Esophagus squamous epithelium (tissue), 5 donors: ENCODE measurements at places on chromosomes 3 and 15.

GRCh38 chr15:41462084-41462795 lies 31.4 kb upstream of the ITPKA start:
- no peak for DNase-seq

GRCh38 chr3:8759038-8759707 lies 10.2 kb downstream of the OXTR start:
- DNase-seq: no peak

GRCh38 chr3:195128255-195129071 lies 142.5 kb downstream of the XXYLT1 start:
- DNase-seq: no peak

DNA sequence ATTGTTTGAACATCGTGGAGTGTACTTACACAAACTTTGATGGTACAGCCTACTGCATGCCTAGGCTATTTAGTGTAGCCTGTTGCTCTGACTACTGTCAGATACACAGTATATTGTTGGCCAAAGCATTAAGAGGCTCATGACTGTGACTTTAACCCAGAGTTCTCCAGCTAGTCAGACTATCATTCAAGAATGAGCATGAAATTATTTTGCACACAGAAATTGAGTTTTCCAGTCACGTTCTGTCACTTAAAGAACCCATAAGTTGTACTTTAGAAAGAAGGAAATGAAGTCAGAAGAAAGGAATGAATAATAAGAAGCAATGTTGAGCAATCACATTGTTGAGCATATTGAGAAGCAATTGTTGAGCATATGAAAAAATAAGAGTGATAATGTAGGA lies 37.6 kb upstream of the SLC22A13 start:
- no peak for DNase-seq

GRCh38 chr3:48621461-48621869 lies at the start of gene TMEM89:
TMEM89 (minus strand) TSS chr3:48621769; CDS start chr3:48621756, 13 bp downstream.
- no peak for DNase-seq

- DNase-seq: no peak
These were observed 70.6 kb upstream of the LRRFIP2 start for GRCh38 chr3:37245003-37245402.

DNA sequence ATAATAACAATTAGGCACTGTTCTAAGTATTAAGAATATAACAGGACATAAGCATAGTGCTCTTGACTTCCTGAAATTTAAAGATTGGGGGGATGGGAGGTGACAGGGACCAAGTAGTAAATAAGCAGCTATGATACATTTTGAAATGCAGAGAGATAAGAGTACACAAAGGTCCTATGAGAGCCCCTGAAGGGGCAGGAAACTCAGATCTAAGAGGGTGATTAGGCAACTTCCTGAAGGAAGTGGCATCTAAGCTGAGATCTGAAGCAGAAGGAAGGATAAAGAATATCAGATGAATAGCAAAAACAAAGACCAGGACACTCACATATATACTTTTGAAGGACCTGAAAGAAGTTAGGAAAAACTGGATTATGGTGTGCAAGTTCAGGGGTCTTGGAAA lies 415.2 kb upstream of the FRG2C start:
- no peak for DNase-seq

DNA sequence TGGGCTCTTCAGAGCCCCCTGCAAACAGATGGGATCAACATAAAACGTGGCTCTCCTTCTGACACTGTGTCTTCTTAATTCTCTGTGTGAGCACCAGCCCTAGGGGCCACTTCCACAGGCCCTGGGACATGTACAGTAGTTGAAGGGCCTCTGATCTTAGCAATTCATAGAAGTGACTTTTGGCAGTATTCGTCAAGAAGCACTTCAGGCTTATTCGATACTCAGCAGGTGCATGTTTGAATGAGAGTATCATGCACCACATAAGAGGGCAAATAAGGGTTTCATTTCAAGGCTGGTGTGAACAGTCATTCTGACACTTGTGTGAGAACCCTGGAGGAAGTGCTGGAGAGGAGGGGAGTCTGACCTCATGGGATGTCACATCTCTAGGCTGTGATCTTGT lies 113.9 kb downstream of the GABRG3 start:
- no peak for DNase-seq

DNA sequence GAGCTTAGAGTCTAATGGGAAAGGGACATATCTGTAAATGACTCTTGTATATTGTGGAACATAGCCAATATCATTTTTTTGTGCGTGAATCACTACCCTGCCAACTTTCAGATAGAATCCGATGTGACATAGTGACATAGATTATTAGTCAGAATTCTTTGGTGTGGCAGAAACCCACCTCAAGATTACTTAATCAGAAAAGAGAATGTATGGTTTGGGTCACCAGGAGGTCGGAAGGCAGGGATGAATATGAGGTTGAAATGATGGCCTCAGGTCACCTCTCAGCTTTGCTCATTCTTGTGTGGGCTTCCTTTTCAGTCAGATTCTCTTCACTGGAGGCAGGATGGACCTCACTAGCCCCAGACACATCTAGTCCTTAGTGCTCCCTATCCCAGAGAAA lies 41.4 kb downstream of the SNAPC5 start:
- no peak for DNase-seq

- no peak for DNase-seq
These were observed 203.8 kb downstream of the SOX2 start for GRCh38 chr3:181915551-181915950.

DNA sequence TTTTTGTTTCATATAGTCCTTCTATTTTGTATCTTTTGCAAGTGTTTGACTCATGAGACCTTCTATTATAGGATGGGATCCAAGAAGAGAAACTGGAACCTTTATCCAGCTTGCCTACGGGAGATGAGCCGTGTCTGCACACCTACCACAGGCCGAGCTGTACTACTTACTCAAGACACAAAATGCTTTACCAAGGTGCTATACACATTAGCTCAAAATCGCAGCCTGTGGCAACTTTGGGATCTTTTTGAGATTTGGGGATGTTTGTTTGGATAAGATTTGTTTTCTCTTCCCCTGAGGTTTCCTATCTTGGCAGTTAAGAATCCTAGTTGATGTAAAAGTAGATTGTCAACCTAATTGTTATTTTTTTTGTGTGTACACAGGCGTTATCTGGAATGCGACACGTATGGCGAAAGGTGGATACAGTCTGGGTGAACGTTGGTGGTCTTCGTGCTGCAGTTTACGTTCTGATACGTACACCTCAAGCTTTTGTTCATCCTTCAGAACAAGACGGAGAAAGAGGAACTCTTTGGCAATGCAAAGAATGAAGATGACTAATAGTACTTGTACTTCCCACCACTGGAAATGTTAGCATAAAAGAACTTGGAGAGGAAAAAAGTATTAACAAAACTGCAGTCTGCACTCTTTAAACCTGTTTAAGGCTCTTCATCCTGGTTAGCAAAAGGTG lies 13.1 kb upstream of the SETD5 start:
- no peak for DNase-seq

DNA sequence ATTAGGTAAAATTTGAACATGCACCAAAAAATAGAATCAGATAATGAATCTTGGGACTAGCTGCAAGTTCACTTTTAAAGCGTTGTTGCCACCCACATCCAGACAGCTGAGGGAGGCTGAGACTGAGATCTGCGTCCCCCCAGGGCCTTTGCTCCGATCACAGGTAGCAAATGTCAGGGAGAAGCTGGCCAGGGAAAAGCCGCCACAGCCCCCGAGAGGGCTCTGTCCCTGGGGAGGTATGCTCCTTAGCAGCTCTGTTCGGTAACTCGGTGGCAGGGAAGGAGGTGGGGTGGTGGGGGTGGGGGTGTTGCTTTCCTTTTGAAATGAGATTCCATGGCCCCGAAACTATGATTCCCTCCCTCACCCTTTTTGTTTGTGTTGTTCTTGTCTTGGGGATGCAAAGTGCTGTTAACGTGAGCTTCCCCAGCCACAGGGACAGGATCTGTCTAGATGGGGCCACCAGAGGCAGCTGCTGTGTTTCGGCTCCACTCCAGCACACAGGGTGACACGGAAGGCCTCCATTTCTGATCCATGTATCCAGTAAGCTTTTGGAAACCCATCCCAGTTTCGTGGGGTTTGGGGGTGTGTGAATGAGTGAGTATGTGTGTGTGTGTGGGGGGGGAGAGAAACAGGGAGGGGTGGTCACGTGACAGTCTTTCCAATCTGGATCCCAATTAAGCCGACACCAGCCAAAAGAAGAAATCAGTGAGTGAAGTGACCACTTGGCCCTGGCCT lies 1.1 kb upstream of the MINAR1 start:
- no peak for DNase-seq

DNA sequence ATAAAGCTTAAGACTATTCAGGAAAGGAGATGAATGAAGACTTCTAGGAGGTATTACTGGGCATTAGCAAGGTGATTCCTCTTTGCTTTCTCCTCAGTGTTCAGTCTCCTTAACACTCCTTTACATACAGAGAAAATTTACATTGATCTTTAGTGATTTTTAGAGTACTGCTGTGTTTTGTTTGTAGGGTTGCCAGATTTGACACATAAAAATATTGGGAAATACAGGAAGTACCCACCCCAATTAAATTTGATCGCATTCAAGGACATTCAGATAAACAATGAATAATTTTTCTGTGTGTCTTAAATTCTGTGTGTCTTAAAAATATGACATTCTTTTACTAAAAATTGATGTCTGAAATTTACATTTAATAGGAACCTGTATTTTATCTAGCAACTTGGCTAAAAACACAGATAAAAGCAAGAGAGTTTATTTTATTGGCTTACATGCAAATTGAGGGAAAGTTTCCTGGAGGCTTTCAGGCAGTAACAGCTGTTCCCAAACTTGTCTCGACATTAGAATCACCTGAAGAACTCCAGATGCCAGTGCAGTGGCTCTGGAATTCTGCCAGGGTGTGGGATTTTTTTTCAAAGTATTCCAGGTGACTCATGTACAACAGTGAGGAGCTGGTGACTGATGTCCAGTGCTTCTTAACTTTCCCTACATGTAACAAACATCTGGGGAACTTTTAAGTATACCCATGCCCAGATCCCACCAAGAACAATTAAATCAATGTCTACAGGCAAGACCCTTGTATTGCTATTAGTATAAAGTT lies 23.4 kb upstream of the PLOD2 start:
- no peak for DNase-seq

DNA sequence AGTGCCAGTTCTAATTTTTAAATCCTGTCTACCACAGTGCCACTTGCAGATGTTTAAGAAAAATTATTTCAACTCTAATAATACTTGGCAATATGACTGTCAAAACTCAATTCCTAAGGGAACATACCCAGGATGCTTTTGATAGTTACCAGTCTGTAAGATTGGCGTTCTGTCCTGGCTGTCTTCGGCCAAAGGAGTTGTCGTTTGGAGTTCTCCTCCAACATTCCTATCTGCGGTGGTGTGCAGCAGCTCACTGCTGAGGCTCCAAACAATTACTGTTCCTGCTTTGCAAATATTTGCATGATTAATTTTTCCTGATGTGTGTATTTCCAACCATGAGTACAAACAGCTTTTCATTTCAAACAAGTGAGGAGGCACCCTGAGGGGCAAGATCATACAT lies 330.8 kb upstream of the DPH6 start:
- DNase-seq: no peak

- no peak for DNase-seq
These were observed at the start of gene ZDHHC23 for GRCh38 chr3:113947372-113948014. ZDHHC23 (plus strand) TSS chr3:113948013; CDS start chr3:113948803, 790 bp downstream.

GRCh38 chr3:157347577-157348303 lies 88.9 kb upstream of the PTX3 start:
- no peak for DNase-seq

- DNase-seq: no peak
These were observed 15.3 kb downstream of the RFX7 start for GRCh38 chr15:56228352-56228751.

DNA sequence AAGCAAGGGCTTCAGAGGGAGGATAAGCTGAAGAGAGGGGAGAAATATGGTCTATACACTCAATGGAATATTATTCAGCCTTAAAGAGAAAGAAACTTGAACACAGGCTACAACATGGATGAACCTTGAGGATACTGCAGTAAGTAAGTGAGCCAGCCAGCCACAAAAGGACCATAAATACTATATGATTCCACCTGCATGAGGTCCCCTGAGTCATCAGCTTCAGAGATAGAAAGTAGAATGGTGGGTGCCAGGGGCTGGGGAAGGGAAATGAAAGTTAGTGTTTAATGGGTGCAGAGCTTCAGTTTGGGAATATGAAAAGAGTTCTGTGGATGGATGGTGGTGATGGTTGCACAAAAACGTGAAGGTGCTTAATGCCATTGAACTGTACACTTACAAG lies 68.4 kb upstream of the SEC13 start:
- no peak for DNase-seq

GRCh38 chr3:165389064-165389463 lies 192.9 kb upstream of the SLITRK3 start:
- DNase-seq: no peak
